HuH-7 (cell line): ENCODE measurements at places on chromosomes 5 and 9.
A peak's percentile ranks its signal among the peaks of the same experiment; 100 is the strongest.

DNA sequence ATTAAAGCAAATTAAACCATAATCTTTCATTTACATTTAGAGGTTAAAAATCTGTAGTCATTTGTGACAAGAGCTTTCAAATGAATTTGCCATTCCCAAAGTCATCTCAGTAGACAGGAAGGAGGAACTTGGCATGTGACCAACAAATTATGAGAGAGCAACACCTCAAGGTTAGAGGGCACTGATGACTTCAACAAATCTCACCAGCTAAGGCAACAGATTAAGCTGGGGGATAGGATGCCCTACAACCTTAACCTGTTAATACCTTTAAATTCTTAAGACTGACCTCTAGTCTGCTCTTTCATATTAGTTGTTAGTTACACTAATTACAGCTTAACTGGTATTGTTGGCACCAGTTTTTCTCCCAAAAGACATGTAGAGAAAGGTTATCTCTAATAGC is 18.4 kb downstream of the POU5F2 start:
- DNase-seq: no peak

DNA sequence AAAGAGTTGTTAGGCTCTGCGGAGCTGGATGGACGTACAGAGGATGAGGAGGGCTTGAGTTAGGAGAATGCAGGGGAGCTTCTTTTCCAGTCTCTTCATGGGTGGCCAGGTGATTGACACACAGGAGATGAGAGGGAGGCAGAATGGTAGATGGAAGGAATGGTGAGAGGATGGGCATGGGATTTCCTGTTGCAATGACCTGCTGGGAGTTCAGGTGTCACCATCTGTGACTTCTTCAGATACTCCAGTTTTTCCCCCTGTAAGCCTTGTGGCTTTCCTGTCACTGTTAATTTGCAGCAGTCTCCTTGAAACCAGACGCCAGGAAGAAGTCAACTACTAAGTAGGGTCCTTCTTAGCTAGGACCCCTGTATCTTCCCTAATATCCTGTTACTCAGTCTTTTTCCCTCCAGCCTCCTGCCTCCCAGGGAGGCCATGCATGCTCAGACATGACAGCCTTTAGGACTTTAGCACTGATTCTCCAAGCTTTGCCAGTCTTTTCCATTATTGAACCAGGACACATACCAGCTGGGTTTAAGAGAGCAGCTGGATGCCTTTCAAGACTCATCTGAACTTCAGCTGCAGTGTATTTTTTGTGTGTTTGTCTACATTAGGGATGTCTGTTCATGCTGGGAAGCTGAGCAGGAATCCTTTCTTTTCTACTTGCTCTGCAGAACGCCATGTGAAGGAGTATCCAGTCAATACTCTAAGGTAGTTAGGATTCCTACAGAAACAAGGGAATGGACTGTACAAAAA is 67.2 kb upstream of the CD180 start:
- DNase-seq: no peak

- no peak for DNase-seq
Measured at GRCh38 chr5:34603378-34603777, 52.8 kb upstream of the RAI14 start.

DNA sequence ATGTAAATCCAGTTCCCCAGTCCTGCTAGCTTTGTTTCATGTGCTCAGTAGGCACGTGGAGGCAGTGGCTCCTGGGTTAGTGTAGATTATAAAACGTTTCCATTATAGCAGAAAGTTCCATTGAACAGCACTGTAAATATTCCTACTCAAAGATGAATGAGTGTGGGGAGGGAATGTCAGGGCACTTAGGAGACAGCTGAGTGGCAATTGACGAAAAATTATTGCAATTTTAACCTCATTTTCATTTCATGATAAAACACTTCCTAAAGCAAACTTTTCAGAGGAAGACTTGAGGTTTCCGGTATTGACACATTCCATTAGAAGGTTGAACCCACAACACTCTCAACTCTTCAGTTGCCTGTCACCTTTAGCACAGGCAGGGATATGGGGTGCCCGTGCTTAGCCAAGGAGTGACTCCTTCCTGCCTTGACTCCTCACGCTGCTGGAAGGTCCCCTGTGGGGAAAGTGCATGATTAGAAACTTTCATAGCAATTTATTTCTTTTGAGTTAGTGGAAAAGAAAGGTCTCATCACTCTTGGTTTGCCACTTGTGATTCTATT is 41.2 kb downstream of the SLC46A2 start:
- no peak for DNase-seq

- DNase-seq: no peak
Measured at GRCh38 chr9:79507801-79508200, 64.0 kb upstream of the TLE4 start.

DNA sequence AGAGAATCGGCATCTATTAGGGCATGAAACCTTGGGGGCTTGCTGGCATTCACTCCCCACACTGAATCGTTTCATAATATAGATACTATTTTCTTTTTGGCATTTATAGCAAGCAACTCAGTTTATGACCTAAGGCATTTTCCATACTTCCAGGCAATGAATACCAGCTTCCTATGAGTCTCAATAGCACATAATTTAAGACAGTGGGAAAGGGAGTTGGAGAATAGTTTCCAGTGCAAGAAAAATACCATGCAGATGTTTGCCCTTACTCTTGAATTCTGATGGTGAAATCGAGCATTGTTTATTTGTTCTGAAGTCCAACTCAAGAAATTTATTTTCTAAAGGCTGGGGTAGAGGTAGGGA is 175.8 kb upstream of the KLF9 start:
- no peak for DNase-seq

DNA sequence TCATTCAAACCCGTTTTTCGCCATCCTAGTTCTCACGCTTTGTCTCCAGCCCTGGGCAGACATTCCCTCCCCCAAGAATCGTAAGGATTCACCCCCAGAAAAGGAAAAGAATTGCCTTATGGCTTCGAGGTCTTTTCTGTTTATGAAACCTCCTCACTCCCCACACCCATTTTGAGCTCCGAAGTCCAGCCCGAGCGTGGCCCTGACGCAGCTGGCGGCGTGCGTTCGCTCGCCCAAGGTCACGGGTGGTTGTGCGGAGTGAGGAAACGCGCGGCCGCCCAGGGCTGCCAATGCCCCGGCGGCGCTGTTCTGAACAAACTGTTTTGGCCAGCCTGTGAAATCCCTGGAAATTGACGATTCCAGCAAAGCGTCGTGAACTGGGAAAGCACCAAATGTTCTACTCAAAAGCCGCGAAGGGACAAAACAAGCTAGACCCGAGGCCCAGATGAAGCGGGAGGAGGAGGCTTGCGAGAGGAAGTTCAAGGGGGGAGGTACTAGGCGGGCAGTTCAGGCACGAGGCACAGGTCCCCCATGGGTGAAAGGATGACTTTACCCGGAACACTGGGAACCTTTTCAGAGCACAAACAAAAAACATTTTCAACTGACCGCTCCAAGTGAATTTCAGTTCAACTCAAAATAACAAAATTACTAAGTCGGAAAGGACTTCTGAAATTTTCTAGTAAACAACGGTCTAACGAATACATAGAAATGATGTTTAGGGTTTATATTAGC is 683 bp upstream of the ZFAND5 start:
- DNase-seq: peak; percentile 62

DNA sequence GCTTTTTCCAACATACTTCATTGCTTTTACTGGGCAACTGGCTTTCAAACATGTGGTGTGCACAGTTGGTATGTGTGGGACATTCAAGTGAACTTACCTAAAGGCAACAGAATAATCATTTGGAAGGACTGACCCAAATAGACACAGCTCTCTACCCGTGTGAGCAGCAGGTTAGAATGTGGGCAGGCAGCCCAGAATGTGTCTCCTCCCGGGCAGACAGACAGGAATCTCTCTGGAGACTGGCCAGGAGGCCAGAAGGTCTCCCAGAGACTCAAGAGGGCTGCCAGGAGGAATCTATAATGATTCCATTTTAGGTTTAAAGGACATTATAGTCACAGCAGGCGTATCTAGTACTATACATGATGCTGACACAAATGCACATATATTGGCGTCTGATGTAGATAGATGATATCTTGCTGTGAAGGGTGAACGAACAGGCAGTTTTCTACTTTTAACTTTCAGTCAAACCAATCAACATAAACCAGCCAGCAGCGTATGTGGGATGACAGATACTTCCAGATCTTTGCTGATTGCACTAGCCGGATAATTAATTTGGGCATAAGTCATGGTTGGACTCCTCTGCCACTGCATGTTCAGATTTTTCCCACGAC is 297.4 kb upstream of the ZNF608 start:
- DNase-seq: no peak

DNA sequence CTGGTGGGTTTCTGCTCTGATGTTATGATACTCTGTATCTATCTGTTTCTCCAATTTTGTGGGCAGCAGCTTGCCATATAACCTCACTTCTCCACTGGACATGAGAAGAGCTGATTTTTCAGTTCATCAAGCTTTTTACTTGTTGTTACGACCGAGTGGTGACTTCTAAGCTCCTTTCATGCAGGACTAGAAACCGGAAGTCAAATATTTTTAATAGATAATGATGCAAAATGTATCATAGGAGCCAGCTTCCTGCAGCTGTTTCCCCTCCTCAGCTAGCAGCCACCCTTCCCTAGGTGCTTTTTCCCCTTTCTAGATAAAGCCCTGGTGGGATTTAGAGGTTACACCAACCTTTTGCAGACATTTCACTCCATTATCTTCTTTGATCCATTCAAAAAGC is 17.0 kb upstream of the ADAM19 start:
- no peak for DNase-seq

DNA sequence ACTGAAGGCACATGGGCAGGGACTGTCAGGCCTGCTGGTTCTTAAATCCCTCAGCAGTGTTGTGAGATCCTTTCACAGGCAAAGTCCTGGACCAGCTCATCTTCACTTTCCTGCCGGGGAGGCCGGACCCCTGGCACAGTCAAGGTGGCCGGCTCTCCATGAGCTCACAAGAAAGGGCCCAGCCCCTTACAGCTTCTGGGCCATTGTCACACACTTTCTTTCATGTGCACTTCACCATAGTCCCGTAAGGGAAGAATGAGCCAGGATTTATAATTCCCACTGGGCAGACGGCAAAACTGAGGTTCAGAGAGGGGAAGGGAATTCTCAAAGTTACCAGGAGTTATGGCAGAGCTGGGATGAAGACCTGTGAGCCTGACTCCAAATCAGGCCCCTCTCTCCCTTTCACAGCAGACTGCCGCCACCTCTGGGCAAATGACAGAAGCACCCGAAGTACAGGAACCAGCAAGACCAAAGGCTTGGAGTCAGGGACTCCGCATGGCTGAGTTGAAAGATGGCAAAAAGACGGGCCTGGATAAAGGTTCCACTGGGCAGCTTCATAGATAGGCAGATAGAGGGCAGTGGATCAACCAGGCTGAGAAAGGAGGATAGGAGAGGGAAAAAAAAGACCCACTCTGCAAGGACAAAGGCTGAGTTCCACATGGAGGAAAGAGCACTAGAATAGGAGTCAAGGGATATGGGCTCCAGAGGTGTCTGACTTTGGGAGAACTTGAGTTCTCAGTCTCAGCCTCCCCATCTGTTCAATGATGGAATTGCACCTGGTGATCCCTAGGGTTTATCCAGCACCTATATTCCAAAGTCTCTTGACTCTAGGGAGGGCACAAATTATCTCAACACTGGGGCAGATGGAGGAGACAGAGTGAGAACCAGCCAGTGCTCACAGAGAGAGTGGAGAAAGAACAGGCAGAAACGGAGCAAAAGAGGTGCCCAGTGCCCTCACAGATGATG is 128.7 kb downstream of the PAX5 start:
- DNase-seq: peak; percentile 60

GRCh38 chr5:123269851-123270250 is 153.4 kb downstream of the CEP120 start:
- no peak for DNase-seq

DNA sequence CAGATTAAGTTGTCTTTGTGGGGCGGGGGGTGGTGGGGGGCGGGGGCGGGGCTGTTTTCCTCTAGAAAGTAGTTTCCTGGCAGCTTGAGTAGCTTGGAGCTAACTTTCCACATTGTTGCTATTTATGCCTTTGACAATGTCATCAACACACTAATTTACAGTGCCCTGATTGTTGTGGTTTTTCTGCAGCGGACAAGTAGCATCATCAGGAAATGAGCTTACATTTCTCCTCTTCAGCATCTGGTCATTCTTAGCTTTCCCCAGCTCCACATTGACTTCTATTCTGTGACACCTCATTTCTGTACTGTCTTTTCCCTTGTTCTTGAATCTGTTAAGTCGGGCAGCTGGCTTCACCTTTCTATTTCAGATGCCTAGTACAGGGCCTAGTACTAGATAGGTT is 112.3 kb upstream of the RAD23B start:
- no peak for DNase-seq

DNA sequence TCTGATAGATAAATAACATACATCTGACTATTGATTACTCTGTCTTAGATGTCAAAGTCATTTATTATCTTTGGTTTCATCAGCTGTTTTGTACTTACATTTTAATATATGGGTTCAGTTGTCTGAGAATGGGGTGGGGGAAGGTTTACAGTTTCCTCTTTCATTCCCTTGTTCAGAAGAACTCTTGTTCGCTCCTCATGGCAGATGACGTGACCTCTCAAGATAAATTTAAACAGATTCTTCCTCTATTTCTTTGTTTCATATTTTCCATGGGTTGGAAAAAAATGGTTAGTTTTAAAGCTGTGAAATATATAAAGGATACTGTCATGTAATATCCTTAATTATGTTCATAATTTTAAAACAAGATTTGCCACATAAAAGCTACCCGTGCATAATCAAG is 61.4 kb downstream of the TSSK1B start:
- no peak for DNase-seq

DNA sequence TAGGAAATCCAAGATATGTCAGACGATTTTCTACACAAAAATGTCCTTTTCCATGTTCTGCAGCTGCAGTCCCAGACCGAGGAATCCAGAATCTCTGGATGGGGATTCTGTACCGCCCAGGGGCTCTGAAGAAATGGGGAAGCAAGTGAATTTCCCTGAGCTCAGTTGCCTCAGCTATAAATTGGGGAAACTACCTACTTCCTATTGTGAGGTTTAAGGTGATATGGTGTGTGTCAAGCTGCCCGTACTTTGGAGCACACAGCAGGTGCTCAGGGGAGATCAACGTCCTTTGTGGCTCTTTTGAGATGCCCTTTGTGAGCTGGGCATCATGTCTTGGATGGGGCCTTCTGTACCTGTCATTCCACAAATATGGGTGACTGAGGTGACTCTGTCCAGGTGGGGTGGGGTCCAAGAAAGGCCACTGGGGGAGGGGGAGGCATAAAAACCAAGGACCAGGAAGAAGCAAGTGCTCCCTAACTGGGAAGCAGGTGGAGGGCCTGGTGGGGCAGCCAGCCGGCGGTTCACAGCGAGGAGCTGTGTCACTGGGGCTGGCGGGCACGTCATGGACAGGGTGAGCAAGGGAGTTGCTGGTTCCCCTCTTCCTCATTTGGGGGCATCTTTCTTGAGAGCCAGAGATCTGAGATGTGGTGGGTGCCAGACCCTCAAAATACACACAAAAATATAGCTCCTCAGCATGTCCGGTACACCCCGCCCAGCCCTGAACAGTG is 116.0 kb downstream of the CRB2 start:
- no peak for DNase-seq

DNA sequence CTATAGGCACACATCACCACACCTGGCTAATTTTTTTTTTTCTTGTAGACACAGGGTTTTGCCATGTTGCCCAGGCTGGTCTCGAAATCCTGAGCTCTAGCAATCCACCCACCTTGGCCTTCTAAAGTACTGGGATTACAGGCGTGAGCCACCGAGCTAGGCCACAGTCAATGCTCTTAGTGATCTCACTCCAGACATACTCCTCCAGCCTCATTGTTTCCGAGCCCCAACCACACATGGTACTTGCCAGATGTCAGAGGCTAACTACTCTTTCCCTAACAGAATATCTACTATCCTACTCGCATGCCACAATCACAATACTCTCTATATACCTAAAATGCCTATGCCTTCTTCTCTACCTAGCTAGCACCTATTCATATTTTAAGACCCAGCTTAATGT is 17.1 kb downstream of the SUSD1 start:
- no peak for DNase-seq
